ENCODE measurements at places on chromosomes 16 and 17.

DNA sequence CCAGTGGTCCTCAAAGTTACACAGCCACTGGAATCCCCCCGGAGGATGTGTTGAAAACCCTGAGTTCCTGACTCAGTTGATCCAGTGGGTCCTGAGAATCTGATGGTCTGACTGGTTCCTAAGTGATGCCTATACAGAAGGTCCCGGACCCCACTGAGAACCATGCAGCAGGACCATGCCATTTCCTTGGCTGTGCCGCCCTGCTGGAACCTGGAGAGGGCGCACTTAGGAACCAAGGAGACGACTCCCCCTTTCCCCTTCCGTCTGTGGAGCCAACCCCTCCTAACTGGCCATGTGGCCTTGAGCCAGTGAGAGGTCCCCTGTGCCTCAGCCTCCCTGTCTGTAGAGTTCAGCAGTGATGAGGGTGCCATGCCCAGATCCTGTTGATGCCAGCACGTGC, 22.0 kb downstream of the C16orf74 start:
- no peak for DNase-seq

DNA sequence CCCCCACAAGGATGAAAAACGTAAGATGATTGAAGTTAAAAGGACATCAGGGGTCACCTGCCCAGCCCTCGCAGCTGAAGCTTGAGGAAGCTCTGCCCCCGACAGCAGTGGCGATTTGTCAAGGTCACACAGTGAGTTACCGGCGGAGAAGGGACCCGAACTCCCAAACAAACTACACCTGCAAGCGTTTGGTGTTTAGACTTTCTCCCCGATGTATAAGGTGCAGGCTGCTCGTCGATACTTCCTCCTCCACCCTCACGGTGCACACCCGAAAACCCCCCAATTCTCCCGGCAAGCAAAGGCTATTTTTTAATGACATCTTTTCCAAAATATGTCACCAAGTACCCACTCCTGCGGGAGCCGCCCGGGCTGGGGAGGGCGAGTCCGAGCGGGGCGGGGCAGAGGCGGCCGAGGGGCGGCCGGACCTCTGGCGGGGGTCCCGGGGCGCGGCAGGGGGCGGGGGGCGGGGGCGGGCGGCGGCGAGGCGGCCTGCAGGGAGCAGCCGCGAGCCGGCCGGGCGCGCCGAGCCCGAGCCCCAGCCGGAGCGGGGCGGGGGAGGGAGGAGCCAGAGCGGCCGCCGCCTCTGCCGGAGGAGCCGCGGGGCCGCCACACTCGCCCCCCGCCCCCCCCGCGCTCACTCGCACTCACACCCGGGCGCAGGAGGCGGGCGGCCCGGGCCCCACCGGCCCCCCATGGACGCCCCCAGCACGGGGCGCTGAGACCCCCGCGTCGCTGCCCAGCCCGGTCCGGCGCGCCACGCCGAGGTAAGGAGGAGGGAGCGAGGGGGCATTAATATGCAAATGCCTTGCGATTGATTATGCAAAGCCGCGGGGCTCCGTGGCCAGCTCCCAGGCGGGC, at the start of gene THRA:
TSS of gene THRA (plus strand) at position 637 of the 858 bp plus-strand sequence. CDS start 11,524 bp downstream, outside the sequence.
- DNase-seq, result no peak

GRCh38 chr17:43576563-43577229, 30.6 kb upstream of the ETV4 start:
- DNase-seq, result peak; percentile 48

- no peak for DNase-seq
These were observed 76.5 kb downstream of the HELZ start for GRCh38 chr17:67168496-67168895.

GRCh38 chr16:71637398-71637797, 11.4 kb downstream of the MARVELD3 start:
- DNase-seq, result no peak

DNA sequence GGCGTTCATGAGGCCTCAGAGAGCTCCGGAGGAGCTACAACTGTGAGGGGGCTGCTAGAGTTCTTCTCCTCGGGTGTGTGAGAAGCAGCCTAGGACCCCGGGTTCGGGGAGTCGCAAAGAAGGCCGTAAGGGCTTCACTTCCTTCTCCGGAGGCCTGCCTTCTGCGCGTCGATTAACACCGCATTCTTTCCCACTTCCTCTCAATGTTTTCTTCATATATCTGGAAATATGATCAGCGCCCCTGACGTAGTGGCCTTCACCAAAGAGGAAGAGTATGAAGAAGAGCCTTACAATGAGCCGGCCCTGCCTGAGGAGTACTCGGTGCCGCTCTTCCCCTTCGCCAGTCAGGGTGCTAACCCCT, 449 bp downstream of the SMCR8 start:
- DNase-seq, result peak; percentile 7

- no peak for DNase-seq
These were observed 22.3 kb upstream of the HSBP1 start for GRCh38 chr16:83785455-83785854.

GRCh38 chr17:67376415-67376736, 705 bp upstream of the PITPNC1 start:
- DNase-seq, result no peak

- DNase-seq, result no peak
These were observed 991 bp downstream of the KPNA2 start for GRCh38 chr17:68036304-68037147.

- DNase-seq, result no peak
These were observed 28.0 kb downstream of the NXN start for GRCh38 chr17:951325-952132.

DNA sequence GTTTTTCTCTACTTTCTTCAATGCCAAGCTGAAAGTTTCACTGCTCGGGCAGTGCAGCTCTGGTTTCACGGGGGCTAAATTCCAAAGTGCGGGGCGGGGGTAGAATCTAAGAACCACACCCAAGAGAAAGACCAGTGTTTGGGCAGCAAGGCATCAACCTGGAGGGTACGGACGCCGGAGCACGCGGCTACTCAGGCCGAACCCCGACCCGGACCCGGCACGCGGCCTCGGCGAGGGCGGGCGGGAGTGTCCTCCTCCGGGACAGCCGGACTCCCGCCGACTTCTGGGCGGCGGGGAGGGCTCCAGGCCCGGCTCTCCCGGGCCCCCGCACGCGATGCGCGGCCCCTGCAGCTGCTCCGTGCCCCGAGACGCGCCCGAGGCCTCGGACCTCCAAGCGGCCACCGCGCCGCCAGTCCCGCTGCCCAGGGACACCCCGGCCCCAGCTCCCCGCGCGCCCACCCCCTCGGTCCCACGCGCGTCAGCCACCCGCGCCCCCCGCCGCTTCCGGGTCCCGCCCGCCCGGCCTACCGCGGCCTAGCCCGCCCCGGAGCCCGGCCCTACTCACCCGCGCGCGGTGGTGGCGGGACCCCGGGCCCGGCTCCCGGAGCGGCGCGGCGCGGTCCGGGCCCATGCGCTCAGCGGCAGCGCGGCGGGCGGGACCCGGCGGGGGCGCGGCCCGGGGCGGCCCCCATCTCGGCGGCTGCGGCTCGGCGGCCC, 561 bp downstream of the AXIN1 start:
- no peak for DNase-seq

DNA sequence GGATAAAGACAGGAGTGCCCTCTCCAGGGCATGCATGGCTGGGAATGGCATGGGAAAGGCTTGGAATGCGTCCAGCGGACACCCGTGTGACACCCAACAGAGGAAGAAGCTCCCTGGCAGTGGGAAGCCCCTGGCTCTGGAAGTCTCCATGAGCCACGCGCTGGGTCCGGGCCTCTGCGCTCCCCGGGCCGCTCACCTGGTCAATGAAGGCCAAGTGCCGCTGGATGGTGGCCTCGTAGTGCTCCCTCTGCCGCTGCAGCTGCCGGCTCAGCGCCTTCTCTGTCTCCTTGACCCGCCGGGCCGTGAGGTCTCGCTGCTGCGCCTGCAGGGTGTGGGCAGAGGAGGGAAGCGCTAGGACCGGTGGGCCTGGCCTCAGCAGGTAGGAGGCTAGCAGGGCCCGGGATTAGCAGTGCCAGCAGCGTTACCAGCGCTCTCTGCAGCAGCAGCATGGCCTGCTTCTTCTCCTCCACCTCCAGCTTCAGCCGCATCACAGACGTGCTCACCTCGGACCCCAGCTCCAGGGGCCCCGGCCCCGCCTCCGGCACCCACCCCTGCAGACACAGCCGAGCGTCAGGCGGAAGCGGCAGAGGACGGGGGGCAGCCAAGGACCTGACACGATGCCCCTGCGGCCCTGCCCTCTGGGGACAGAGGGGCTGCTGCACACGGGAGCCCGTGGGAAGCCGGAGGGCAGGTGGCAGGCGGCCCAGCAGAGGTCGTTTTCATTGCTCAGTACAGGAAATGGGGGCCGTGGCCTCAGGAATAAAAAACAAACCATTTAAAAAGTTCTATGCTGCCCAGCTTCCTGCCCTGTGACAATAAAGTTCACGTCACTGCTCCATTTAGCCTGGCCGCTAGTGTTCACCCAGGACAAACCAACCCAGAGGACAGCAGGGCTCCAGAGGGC, 26.0 kb downstream of the CEP131 start:
- DNase-seq, result no peak

GRCh38 chr16:56870276-56870888, 5.4 kb downstream of the SLC12A3 start:
- DNase-seq, result no peak

DNA sequence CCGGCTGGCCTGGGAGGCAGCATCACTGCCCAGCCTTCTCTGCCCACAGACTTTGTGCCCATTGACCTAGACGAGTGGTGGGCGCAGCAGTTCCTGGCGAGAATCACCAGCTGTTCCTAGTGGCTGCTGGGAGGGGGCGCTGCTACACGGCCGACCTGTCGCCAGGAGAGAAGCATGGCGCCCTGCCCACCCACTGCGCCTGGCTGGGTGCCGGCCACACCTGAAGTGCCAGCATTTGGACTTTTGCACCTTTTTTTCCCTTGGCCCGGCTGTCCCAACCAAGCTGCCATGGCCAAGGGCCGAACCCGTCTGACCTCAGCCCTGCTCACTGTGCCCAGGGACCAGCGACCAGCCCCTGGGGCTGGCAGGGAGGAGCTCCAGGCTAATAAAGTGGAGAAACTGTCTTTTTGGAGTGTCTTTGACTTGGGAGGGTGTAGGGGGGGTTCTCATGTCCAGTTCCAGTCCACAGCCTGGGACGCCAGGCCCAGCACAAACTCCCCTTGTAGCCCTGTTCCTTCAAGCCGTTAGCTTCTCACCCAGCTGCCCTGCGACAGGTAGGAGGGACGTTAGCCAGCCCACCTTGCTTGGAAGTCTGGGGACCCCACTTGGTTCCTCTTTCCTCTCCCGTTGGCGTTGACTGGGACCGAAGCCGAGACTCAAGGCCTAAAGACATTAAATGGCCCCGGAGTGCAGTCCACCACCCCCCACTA, 939 bp upstream of the WDR90 start:
- no peak for DNase-seq

DNA sequence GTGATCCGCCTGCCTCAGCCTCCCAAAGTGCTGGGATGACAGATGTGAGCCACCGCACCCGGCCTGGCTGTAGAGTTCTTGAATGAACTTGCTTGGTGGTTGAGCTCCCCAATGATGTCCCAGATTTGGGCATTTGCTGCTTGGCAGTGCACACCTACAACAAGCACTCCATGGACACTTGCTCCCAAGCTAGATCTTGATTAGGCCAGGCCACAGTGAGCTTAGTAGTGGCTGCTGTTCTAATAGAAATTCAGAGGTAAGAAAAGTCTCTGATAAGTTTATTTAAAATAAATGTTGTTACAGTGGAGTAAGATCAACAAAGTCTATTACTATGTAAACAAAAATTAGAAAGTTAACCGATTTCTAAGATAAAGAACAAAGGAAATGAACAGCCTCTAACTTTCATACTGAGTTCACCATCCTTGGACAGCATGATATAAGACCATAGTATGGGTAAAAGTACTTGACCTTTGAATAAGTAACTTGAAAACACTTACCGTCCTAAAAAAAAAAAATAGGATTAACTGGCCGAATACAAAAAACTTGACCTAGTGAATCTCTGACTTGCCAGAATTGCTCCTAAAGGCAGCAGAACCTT, 951 bp downstream of the TMED6 start:
- DNase-seq, result no peak
